PC-3 (cell line): ENCODE measurements at places on chromosomes 12 and 14.

- no peak for DNase-seq
Observed at GRCh38 chr14:98501836-98502235, 770.2 kb downstream of the BCL11B start.

DNA sequence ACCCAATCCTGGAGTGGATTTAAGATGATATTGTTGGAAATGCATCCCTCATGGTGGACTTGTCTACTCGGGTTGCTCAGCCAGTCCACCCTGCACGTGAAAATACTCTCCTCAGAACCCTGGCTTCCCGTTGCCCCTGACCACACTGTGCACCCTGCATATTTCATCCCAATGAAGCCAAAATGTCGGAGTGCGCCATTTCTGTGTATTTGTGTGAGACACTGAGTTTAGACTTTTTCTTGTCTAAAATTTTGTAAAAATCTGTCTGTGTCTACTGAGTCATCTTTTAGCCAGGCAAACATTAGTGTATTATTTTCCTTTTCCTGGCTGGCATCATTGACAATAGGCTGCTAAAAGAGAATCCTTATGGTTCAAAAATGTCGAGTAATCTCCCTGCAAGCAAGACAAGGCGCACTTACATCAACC, 485 bp upstream of the PNMA1 start:
- peak; percentile 39 for DNase-seq

DNA sequence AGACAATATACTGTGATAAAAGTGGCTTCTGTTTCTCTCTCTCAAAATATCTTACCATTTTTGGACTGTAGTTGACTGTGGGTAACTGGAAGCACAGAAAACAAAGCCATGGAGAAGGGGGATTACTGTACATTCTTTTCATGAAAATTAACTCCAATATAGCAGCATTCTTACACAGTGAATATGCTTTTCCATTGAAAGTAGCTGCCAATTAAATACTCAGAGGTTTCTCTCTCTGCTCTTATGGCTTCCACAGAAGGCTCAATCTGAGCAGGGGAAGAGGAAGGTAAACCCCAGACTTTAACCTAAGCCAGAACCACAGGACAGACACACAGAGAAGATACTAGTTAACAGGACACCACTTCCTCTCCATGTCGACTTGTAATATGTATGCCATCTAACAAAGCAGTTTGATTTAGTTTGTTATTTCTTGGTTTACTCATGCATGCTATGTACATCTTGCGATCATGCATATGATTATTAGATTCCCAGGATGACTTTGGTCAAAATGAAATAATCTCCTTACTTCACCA, 150.2 kb downstream of the SSPN start:
- DNase-seq: no peak

DNA sequence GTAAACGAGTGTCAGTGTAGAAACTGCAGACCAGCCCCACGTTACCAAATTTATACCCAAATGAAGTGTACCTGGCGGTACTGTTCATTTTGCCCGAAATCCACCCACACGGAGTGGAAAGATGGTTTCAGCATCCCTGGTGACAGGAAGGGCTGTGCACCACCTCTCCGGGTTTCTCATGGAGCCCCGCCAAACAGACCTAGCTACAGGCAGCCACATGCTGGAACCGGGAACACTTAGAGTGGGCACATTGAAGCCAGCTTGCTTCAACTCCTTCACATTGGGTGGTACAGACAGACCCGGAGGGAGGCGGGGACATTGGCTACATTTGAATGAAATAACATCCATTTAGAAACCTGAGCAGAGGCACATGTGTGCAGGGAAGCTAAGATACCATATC, 84.4 kb downstream of the PPP2R5C start:
- no peak for DNase-seq

DNA sequence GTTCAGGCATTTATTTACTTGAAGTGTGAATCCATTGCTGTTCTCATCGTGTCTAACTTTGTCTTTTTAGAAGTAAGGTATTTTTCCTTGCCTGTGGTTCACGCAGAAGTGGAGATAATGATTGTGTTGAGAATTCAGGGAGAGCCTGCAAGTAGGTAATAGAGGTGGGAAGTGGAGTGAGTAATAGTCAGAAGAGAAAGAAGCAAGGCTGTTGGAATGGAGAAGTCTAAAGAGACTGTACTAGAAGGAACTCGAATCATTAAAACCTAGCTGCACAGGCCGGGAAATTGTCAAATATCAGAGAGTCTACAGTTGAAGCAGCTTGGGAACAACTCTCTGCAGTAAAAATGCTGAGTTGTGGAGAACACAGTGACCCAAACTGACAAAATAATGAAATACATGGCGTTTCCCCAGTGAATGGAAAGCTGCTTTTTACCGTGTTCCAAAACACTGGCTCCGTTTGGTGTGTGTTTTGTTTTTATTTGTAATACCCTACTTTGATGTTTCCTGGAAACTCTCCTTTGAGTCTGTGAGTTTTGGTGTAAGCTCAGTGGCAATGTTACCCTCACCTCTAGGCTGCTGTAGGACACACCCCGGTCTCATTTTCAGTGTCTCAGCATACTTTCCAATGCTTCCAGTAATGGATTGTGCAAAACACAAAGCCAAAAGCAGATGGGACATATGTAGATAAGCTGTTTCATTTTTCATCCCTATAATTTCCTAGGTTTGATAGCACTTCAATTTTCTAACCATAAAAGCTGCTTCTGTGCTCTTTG, 146.6 kb downstream of the CRADD start:
- DNase-seq: no peak

DNA sequence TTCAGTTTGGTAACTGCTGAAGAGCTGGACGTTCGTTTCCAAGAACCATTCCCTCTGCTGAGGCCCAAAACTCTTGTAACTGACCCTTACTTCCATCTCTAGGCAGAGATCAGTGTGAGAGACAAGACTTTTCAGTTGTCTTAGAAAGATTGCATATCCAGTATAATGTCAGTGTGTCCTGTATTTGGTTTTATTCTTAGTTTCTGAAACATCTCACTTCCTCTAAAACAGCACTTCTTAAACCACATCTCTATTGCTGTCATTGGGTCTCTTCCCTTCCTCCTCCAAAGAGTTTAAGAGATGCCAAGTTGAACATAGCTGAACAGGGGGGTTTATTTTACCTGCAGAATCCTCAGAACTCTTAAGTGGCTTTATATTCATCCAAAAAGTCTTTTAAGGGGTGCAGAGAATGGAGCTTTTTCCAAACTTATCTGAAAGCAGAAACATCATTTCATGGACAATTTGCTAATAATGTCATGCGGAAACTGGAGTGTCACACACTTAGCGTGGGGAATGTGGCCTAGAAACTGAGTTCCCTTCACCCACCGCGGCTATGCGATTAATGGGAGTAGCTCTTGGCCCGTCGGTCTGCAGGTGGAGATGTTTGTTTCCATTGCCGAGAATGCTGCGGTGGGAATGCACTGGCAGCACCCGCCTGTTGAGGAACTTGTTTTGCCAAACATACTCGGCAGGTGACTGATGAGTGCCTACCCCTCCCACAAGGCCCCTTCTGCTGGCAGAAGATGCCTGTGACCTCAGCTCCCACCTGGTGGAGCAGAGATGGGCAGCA, 148.2 kb downstream of the ADGRD1 start:
- no peak for DNase-seq

DNA sequence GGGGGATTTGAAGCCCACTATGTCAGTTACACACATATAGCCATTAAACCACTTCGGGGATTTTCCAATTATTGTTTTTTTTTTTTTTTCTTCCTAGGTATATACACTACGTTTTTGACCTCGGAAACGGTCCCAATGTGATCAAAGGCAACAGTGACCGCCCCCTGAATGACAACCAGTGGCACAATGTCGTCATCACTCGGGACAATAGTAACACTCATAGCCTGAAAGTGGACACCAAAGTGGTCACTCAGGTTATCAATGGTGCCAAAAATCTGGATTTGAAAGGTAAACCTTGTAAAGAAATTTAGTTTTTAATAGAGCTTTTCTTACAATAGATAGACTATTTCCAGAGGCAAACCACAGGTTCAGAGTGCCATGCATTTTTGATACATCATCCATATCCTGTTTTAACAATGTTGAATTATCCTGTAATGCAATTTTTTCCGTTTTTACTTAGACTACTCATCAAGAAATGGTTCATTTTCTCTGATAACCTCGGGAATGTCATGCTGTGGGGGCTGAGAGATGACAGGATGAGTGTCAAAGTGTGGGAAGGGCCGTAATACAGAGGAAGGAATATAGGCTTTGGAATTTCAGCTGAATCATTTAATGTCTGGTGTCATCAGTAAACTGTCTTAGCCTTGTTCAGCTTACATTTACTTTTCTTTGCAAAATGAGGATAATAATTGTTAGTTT, 797.1 kb downstream of the NRXN3 start:
- DNase-seq: peak; percentile 64

- DNase-seq: no peak
Observed at GRCh38 chr12:124653169-124653931, 85.9 kb upstream of the NCOR2 start.

DNA sequence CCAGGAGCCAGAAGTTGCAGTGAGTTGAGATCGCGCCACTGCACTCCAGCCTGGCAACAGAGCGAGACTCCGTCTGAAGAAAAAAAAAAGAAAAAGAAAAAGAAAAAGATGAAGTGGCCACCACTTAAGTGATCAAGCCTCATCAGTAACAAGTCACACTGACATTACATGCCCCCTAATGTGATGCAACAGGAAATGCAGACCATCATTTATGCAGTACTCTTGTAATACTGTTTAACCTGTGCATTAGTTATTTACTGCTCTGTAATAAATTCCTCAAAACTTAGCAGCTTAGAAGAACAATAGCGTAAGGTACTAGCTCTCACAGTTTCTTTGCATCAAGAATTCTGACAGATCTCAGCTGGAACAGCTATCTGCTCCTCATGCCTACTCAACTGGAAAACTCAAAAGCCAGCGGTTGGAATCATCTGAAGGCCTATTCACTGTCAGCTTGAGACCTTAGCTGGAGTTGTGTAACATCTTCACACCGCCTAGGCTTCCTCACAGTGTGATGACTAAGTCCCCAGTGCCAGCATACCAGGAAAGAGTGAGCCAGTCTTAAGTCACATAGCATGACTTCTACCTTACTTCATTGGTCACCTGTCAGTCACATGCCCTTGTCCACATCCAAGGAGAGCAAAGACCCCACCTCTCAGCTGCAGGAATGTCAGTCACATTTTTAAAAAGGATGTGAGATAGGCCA, 31.5 kb downstream of the EPS8 start:
- peak; percentile 85 for DNase-seq

DNA sequence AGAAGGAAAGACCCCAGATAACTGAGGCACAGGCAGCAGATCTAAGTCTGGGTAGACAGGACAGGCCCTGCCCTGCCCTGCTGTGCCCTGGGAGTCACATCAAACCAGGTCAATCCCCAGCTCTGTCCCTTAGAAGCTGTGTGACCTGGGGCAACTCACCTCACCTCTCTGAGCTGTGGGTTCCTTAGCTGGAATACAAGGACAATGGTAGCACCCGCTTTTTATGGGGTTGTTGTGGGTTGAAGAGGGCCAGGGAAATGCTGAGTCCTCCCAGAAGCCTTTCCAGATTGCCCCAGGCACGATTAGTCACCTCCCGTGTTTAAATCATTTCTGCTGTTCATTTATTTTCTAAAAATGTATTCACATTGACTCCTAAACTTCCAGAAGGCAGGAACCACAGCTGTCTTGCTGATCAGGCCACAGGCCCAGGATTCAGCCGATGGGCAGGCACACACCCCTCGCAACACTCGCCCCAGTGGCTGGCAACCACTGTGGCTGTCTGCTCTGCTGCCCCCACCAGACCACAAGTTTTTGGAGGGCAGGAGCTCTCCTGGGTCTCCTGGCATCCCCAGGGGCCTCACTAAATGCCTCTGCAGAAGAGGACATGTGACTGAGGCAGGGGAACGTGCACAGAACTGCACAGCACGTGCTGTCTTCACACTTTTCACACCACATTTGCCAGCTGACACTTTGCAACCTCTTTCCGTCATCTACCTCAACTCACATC, 3.0 kb downstream of the SELPLG start:
- peak; percentile 98 for DNase-seq

- no peak for DNase-seq
Observed at GRCh38 chr14:85487215-85487614, 42.7 kb upstream of the FLRT2 start.

DNA sequence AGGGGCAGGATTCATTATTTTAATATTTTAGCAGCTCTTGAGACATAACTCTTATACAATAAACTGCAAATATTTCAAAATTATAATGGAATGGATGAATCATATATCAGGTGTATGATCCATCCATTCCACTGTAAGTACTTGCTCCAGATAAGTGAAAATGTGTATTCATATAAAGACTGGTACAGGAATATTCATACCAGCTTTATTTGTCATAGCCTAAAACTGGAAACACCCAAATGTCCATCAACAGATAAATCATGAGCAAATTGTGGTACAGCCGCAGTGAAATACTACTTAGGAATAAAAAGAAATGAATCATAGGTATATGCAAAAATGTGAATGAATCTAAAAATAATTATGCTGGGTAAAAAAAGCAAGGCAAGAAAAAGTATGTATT, 263.6 kb upstream of the SYT10 start:
- peak; percentile 57 for DNase-seq

DNA sequence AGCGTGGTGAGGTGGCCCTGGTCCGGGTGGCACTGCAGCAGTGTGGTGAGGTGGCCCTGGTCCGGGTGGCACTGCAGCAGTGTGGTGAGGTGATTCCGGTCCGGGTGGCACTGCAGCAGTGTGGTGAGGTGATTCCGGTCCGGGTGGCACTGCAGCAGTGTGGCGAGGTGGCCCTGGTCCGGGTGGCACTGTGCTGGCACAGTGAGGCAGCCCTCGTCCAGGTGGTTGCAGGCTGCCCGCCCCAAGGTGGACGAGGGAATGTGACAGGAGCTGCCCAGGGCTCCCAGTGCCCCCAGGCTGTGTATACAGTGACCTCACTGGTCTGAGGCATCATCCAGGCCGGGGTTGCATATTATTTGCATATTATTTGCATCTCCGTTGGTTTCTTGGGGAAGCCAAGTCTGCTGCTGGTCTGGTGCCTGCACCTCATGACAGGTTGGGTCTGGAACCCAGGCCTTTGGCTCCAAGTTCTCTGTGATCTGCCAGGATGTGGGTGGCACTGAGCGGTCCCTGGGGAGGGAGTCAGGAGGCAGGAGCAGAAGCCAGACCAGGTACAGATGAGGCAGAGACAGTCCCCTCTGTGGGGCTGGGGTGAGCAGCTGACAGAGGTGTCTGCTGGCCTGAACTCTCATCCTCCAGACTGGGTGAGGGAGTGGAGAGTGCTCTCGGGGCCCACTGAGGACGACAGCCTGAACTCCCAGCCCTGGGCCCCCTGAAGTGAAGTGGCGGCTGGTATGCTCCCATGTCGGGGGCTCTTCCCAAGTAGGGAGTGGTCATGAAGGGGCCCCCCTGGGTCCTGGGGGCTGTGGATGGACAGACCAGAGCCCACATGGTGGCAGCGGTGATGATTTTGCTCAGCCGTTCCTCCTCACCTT, 79.3 kb downstream of the KIF26A start:
- no peak for DNase-seq

DNA sequence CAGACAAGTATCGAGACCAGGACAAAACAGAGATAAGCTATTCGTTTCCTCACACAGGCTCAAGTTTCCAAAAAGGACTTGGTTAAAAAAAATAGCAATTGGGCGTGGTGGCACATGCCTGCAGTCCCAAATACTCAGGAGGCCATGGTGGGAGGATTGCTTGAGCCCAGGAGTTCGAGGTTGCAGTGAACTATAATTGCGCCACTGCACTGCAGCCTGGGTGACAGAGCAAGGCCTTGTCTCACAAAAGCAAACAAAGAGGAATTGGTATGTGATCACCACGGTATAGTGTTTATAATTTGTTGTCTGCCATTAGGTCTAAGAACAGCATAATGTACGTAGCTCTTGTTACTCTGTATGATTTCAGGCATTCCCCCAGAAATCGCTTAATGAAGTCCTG, 175.3 kb downstream of the DERA start:
- DNase-seq: no peak
